ENCODE measurements at places on chromosomes 12 and 14. TPM values are rescaled to one million over a fixed set of nuclear protein-coding genes. Genes with fewer than 3 reads are reported as not detected.
A peak's percentile ranks its signal among the peaks of the same experiment; 100 is the strongest.

GRCh38 chr12:25156061-25156460, 38.9 kb downstream of the DNAI7 start:
- no peak for DNase-seq

The MIPOL1 gene
- 6.2 TPM for total RNA-seq

DNA sequence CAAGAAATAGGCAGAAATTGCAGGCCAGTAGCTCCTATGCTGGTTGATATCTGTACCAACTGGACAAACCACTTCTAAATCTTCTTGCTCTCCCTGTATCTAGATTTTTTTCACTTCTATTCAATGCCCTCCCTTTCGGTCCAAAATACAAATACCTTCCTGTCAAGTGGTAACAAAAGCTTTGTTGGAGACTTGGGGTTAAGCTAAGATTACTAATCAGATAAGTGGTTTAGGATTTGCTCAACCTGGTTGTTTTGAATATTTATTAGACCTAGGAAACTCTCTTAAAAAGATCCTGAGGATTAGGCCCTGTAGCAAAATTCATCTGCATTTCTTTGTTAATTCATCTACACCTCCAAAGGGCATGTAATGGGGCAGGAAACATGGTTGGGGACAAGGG, 410.1 kb downstream of the NAV3 start:
- DNase-seq = no peak

DNA sequence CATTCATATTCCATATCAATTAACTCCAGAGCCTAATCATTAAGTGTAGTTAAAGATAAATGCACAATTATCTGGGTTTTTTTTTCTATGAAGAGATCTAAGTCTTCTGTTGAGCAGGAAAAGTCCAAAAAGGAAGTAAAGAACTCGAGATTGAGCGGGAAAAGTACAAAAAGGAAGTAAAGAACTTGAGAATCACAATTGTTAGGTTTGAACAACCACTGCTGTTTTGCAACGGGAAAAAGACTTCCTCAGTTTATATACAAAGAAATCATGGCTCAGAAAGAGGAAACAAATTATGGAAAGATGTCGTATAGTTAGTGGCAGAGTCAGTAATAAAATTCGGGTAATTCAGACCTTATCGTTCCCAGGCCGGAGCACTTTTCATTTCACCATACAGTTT, 63.3 kb downstream of the PPP1R12A start:
- no peak for DNase-seq

The ZFC3H1 gene
- 19.5 TPM for total RNA-seq

The CFAP54 gene
- not detected for total RNA-seq

The FAM181A gene
- not detected for total RNA-seq

DNA sequence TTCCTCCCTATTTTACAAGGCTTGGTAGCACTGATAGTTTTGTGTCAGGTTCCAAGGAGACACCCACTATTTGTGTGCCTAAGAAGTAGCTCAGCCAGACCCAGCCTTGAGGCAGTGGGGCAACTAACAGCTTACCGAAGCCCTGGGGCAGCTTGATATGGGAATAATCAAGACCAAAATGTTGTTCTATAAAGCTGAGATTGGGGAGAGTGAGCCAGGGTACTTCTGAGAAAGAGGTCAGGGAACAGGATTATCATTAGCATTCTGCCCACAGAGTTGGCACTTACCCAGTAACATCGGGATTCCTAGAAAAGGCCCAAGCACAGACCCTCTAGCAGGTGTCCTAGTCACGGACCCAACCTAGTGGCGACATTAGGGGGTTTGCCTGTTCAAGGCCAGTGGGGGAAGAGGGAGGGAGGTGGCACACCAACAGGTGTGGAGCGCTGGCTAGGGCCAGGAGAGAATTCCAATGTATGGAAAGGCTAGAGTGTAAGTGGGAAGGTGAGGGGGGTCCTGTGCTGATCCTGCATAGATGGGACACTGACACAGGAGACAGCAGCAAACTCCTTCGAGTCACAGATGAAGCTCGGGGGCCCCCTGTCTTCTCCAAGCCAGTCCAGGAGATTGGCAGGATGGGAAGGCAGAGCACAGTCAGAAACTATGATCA, 4.9 kb downstream of the PPP1R3E start:
- DNase-seq = peak; percentile 55

GRCh38 chr12:98725476-98726247, 80.6 kb downstream of the APAF1 start:
- no peak for DNase-seq

DNA sequence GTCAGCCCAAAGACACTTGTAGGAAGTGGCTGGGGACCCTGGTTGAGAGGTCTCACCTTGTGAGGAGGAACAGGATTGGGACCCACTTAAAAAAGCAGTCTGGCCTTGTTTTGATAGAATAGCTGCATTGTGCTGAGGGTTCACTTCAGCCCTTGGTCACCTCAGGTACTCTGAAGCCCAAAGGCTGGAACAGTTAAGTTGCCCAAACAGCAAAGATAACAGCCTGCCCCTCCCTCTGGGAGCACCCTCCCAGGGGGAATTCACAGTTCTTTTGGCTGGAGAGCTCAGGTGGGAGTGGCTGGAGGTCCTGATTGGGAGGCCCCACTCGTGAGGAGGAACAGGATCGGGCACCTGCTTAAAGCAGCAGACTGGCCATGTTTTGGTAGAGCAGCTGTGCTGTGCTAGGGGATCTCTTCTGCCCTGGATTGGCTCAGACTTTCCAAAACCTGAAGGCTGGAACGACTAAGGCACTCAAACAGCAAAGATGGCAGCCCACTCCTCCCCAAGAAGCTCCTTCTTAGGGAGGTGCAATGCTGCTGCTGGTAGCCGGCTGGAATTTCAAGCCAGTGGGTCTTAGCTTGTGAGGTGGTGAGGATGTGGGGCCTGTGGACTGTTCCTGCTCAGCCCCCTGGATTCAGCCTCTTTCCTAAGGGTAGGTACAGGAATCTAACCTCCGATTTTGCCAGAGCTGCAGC, 143.8 kb upstream of the SLC38A2 start:
- no peak for DNase-seq

DNA sequence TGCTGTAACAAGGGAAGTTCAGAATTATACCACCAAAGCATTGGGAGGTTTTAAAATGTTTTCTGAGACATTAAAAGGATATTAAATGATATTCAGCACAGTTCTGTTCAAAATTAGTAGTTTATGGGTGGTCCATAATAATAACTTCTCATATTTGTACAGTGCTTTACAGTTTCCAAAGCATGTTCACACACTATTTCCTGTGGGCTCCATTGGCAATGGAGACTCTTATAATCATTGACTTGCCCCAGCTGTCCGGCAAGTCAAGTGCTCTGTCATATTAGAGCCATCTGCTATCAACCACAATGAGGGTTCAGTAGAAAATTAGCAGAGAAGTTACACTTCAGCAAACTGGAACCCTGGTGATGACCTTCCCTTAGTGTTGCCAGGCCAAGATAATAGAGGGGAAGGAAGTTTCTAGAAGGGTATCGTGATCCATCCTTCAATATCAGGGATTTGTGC, 526.6 kb upstream of the CCDC196 start:
- DNase-seq = no peak

- no peak for DNase-seq
Observed at GRCh38 chr12:75212072-75212471, 2.4 kb upstream of the KCNC2 start.

GRCh38 chr12:132239796-132240668, 89.4 kb downstream of the GALNT9 start:
- no peak for DNase-seq

GRCh38 chr14:91745344-91745743, 13.5 kb upstream of the CATSPERB start:
- no peak for DNase-seq

The AVPR1A gene
- total RNA-seq = 3.4 TPM

The NUDT4 gene
- total RNA-seq = 158 TPM

GRCh38 chr14:71246539-71246938, 339.3 kb downstream of the PCNX1 start:
- no peak for DNase-seq

GRCh38 chr14:91387169-91387835, 30.3 kb downstream of the CCDC88C start:
- no peak for DNase-seq

The HOXC9 gene
- total RNA-seq = not detected

- no peak for DNase-seq
Observed at GRCh38 chr14:51479584-51480325, 172.0 kb upstream of the FRMD6 start.

The BAG5 gene
- 16.1 TPM for total RNA-seq

The TAS2R43 gene
- 0.35 TPM for total RNA-seq

The CD163 gene
- 165 TPM for total RNA-seq

The PLD4 gene
- 0.08 TPM for total RNA-seq

The SERPINA12 gene
- total RNA-seq = not detected

- no peak for DNase-seq
Observed at GRCh38 chr12:5051913-5052312, 8.2 kb downstream of the KCNA5 start.

The ALDH1L2 gene
- 1.2 TPM for total RNA-seq

The GXYLT1 gene
- 5.9 TPM for total RNA-seq
